ENCODE measurements at places on chromosomes 11 and 22.

- no peak for DNase-seq
Observed at GRCh38 chr11:58433638-58434203, 5.8 kb upstream of the OR5B2 start.

- no peak for DNase-seq
Observed at GRCh38 chr11:83200035-83200434, 6.5 kb downstream of the ANKRD42 start.

GRCh38 chr22:35641494-35642120, 6.6 kb upstream of the APOL6 start:
- no peak for DNase-seq

DNA sequence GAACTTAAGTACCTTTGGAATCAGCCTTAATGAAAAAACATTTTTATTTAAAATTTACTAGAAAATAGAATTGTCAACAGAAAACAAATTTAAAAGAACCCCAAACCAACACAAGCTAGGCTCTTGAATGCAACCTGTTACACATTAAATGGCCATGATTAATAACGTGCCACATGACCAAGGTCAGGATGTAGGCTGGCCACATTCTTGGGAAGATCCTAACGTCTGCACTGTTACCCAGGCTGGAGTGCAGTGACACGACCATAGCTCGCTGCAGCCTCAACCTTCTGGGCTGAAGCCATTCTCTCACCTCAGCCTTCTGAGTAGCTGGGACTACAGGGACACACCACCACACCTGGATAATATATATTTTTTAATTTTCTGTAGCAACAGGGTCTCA, 126.4 kb upstream of the APOA1 start:
- DNase-seq, result no peak

- peak; percentile 37 for DNase-seq
Observed at GRCh38 chr11:14312736-14313438, 46.1 kb downstream of the RRAS2 start.

GRCh38 chr11:12547953-12548650, 126.1 kb upstream of the TEAD1 start:
- no peak for DNase-seq

GRCh38 chr11:74684661-74685060, 46.6 kb downstream of the CHRDL2 start:
- DNase-seq, result no peak

GRCh38 chr22:21952586-21953571, at the start of gene PPM1F:
Gene PPM1F, minus strand, starts transcription at chr22:21952848. Its CDS starts 6,800 bp downstream, at chr22:21946048.
- peak; percentile 89 for DNase-seq

GRCh38 chr22:38030311-38031133, 26.7 kb upstream of the PICK1 start:
- DNase-seq, result no peak

DNA sequence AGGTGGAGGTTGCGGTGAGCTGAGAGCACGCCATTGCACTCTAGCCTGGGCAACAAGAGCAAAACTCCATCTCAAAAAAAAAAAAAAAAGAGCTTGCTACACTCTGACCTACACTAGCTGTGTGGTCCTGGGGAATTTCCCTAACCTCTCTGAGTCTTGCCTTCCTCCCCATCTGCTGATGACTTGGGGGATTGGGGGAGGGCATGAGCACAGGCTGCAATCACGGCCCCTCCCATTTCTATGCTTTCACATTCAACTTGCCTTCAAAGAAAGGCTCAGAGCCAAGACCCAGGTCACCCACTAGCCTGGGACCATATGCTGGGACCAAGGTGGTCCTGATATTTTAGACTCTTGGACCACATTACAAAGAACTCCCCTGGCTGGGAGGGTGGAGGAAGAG, 39.8 kb upstream of the TEF start:
- DNase-seq, result peak; percentile 3

GRCh38 chr11:77136074-77136473, 8.0 kb downstream of the MYO7A start:
- no peak for DNase-seq

GRCh38 chr11:33135768-33136443, 25.4 kb downstream of the CSTF3 start:
- no peak for DNase-seq

GRCh38 chr11:63557570-63557969, 5.6 kb downstream of the PLAAT2 start:
- no peak for DNase-seq

DNA sequence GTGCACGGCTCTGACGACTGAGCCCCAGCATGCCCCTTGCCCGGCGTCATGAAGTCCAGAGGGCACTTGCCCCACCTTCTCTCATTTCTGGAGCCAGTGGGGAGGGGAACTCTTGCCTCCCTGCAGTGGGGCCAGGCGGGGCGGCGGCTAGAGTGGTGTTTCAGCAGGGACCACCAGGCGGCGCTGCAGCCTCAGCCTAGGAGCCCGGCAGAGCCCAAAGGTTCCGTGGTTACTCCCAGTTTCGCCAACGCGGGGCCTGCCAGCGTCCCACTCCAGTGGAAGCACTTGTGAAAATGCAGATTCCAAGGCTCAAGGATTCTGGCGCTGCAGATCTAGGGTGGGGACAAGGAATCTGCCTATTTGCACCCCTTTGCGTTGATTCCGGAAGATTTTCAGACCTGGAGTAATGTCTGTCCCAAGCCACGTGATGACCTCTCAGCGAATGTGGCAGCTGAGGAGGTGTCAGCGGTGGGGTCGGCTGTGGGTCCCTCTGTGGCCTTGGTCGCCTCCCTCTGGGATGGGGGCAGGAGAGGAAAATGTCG, 55.7 kb downstream of the CD82 start:
- peak; percentile 57 for DNase-seq

- DNase-seq, result peak; percentile 77
Observed at GRCh38 chr22:36383110-36383581, 4.6 kb downstream of the MYH9 start.

GRCh38 chr11:16630651-16631050, 107.8 kb upstream of the C11orf58 start:
- no peak for DNase-seq

DNA sequence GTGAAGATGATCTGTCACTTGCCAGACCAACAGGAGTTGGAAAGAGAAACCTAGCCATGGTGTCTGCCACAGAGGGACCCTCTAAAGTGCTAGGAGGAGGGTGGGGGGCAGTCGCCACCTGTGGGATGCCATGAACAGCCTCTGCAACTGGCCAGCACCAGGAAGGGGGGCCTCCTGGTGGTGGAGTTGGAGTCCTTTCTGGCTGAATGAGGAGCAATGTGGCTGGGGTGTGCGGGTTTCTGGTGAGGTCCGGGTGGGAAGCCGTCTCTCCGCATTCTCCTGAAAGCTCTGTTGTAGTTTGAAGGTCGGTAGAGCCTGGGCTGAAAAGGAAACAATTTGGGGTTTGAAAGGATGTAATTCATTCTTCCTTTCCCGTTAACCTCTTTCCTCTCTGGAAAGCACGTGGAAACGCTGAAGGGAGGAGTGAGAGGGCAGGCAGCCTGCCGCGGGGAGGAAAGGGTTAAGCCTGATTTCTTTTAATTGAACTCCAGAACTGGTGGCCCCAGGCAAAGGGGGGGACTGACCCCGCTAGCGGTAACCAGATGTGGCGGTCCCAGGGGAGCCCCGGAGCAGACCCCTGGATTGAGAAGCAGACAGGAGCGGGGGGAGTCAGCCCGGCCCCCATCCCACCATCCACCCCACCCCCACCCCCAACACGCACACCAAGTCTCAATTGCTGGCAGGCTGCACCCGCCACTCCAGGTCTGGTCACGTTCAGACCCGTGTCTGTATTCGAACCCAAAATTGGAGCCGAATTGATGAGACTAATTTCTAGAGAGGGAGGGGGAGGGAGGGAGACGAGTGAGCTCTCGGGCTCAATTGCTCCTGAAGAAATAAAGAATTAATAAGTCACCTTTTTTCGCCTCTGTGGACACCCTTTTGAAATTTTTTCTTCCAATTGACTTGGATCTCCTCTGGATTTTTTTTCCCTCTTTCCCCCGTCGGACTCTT, 1.8 kb upstream of the FLI1 start:
- no peak for DNase-seq

DNA sequence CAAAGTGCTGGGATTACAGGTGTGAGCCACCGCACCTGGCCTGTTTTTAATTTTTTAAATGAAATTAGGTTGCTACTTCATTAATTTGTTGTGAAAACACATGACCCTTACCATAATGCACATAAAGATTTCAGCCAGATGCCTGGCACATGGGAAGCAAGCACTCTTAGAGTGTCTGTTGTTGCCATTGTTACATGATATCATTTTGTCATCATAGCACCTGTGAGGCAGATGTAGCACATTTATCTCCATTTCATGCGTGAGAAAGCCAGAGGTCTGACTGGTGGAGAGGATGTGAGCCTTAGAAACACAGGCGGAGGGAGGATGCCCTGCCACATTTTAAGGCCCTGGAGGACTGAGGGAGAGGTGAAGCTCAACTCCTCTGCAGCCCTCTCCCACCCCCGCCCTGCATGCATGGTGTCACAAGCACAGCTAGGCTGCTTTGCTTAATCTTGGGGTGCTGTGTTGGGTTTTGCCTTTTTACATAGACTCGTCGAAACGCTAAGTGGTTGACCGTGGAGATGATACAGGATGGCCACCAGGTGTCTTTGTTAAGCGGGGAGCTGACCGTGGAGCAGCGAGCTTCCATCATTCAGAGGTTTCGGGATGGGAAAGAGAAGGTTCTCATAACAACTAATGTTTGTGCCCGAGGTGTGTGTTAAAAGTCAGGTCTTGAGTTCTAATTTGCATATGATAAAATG, 14.0 kb downstream of the DDX25 start:
- DNase-seq, result no peak

GRCh38 chr11:122676638-122677037, 21.1 kb downstream of the UBASH3B start:
- no peak for DNase-seq

DNA sequence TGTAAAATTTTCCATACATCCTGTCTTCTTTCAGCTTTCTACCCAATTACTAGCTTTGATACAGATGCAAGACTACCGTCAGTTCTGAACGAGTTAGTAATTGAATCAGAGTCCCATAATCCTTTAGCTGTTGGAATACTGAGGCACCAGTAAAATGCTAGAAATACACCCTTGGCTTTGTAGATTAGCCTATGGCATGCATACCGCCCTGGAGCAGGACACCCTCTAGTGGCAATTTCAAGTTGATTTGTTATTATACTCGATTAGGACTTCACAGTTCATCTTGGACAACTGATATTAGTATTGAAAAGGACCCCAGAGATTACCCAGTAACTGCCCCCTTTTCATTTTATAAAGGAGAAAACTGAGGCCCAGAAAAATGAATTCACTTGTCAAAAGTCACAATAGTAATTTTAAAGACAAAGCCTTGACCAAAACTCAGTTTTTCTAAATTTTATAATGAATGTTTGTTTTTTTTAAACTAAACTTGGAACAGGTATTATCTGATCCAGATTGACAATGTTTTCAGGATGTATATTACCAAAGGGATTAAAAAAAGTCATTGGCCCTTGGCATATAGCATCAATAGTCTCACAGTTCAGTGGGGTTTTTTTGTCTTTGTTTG, 72.6 kb downstream of the HIPK3 start:
- DNase-seq, result peak; percentile 66

DNA sequence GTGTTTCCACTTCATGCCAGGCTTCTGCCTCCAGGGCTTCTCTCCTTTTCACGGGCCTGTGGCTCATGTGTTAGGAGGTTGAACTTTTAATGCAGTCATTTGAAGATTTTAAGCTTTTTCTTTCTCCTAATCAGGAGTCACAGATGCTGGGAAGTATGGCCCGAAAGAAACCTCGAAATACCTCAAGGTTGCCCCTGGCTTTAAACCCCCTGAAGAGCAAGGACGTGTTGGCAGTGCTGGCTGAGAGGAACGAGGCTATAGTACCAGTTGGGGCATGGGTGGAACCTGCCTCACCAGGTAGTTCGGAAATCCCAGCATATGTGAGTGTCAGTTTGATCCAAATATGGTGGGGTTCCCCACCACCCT, 571 bp downstream of the CCDC15 start:
- no peak for DNase-seq

DNA sequence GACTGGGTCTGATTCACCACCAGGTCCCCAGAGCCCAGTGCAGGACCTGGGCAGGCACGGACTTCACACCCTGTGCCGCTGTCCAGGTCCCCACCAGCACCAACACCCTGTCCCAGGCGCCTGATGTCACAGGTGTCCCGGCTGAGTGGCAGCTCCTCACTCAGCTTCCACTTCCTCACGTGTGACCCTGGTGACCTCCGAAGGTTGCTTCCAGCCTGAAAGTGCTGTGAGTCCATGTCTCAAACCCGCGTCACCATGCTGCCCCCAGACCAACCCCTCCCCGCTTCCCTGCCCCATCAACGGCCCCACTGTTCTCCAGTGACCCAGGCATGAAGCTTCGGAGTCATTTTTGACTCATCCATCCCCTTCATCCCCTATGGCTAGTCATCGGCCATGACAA, 25.7 kb upstream of the PICK1 start:
- no peak for DNase-seq

DNA sequence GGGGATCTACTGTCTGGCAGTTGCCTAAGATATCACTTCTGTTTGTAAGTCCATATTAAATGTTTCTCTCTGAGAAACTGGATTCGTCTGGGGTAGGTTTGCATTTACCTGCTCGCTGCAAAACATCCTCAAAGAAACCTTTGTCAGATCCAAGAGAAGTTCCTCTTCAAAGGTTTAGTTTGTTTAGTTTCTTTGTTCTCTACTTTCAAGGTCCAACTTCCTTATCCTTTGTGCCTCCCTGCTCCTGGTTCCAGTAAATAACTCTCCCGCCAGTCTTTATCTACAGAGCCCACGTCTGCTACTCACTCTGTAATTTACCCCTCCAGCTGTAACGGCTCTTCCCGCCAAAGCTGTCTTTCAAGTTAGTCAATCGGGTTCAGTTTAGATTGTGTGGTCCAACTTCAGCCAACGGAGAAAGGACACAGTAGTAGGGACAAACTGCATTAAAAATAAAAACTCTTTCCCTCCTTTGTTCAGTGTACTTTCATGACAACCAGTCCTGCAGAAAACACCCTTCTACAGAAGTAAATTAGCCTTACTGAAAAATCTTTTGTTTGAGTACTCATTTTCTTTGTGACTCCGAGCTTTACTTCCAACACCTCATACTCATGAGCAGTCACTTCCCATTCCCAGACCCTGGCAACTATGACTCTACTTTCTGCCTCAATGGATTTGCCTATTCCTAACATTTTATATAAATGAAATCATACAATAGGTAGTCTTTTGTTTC, 41.0 kb downstream of the TMPRSS5 start:
- DNase-seq, result no peak

- no peak for DNase-seq
Observed at GRCh38 chr11:31987118-31988005, 103.5 kb upstream of the RCN1 start.

GRCh38 chr11:64164392-64165312, 1.3 kb downstream of the MACROD1 start:
- no peak for DNase-seq

DNA sequence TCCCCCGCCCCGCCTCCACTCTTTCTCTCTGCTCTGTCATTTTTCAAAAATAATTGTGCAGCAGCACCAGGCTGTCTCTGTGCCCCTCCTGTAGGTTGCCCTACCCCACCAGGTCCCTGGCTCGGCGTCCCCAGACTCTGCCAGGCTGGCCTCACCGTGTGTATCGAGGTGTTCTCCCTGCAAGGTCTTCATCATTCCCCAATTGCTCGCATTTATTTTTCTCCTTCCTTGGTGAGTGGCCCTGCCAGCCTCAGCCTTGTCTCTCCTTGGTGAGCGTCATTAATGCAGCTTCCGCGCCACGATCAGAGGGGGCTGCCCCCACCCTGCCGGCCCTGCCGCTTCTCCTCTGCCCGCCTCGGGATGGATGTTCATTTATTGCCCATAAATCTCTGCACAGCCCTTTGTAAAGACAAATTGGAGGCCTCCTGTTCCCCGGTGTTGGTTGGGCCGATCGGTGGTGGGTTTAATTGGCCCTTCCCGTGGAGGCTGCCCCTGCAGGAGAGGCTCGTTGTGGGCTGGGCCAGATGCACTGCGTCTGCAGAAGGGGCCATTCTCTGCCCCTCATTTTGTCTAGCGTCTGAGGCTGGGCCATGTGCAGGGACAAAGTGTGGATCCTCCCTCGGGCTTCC, 33.2 kb downstream of the RTN4R start:
- DNase-seq, result no peak

Data from CD4-positive, alpha-beta T cell treated with Interleukin-2 at 100 ng/mL for 4 hours (primary cell).